LHCN-M2 (cell line): ENCODE measurements at places on chromosomes 3 and 15. TPM values are rescaled to one million over a fixed set of nuclear protein-coding genes. Genes with fewer than 3 reads are reported as not detected.

DNA sequence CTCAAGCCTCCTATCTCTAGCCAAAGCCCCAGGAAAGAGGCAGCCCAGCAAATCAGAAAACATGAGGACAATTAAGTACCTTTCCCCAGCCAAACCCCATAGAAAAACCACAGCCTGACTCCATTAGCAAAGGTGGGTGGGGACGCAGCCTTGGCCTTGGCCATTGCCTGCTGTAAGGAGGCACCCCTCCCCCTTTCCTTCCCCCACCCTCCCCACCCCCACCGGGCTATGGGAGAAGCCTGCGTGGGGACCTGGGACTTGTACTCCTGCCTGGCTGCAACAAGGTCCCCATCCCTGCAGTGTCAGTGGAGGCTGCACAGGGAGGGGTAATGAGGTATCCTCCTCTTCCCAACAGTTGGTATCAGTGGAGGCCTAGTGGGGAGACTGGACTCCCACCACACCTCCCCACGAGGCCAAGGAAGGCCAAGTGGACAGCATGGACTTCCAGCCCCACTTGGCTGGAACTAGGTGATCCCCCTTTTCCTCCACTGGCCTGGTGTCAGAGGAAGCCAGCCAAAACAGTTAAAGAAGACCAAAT is 20.5 kb downstream of the PRR23E start:
- DNase-seq, result no peak

GRCh38 chr3:18886331-18886730 is 262.0 kb upstream of the KCNH8 start:
- no peak for DNase-seq

DNA sequence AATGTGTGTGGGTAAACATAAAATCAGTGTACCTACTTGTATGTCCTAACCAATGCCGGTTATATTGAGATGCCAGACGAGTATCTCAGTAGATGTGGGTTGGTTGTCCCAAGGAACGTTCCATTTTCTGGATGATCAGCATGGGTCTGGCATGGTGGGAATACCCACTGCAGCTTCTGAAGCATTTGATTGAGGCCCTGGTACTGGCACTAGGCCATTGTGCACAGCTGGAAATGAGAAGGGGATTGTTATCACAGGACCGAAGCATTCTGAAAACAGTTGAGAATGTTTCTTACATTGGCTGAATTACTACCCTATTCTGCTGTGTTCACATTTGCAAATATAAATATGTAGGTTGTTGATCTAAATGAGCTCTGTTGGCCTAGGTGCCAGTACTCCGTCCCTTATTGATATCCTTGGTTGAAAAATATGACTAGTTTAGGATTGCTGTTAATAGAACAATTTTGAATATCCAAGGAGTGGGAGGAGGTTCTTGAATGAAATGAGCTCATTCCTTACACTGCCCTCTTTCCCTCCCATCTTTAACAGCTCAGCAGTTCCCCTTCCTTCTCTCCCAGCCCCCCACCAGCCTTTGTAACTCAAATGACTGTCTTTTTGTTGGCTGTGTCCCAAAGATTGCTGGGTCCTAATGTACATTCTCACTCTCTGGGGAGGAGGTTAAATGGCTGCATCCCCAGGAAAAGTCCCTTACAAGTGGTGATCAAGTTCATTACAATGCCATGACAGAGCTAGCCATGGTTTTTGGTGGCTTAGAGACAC is 293.3 kb upstream of the TPM1 start:
- no peak for DNase-seq

DNA sequence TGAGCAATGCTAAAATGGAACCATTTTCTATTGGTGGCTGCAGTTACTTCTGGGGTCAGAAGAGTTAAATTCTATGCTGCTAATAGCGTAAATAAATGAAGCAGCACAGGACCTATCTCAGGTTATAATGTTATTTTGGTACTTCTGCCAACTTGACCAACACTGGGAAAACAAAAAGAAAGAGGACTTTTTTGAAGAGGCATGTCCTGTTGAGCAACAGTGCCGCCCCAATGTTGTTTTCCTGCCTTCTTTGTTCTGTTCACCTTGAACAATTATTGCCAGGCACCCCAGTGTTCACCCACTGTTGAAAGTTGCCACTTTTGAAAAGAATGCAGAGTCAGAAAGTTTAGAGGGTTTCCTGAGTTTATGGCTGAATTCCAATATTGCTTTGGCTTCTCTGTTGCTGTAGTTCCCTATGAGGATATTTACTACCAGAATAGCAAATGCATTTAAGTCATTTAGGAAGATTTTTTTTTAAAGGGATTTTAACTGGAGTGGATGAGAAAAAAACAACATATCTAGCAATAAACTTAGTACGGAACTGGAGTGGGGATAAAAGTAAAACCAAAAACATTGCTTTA is 679.0 kb upstream of the DPPA4 start:
- no peak for DNase-seq

Gene CPN2
- not detected in 2 replicates for total RNA-seq

- DNase-seq, result no peak
Observed at GRCh38 chr3:80643421-80643820, 875.6 kb upstream of the ROBO1 start.

Gene ATP6V1A
- total RNA-seq, result 54.8 and 59.2 TPM in 2 replicates

DNA sequence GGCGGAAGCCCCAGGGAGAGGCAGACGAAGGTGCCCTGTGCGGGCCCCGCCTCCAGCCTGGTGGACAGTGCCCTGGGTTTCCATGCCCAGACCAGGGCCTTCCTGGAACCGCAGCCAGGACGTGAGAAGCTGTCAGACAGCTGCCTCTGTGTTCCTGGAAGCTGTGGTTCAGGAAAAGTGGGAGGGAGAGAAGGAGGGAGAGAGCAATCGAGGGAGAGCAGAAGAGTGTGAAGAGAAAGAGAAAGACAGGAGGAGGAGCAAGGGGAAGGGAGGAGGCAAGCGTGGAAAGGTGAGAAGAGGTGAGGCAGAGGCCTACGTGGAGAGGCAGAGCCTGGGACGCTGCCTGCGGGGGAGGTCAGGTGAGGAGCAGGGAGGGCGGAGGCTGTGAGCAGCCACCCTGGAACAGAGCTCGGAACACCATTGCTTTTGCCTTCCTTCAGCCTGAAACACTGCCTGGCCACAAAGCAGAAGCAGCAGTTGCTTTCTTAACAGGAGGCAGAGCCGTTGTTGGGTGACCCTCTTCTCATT is 18.6 kb downstream of the ZDHHC19 start:
- DNase-seq, result peak; percentile 69

DNA sequence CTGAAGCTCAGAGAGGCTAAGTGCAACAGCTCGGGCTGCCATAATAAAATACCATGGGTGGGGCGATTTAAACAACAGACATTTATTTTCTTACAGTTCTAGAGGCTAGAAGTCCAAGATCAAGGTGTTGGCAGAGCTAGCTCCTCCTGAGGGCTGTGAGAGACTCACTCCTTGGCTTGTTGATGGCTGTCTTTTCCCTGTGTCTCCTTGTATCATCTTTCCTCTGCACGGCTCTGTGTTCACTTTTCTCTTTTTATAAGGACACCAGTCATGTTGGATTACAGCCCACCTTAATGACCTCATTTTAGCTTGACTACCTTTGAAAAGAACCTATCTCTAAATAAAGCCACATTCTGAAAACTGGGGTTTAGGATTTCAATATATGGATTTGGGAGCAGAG is 129.7 kb downstream of the RPL22L1 start:
- DNase-seq, result no peak

- DNase-seq, result peak; percentile 20
Observed at GRCh38 chr3:72953325-72953956, 43.2 kb upstream of the PPP4R2 start.

DNA sequence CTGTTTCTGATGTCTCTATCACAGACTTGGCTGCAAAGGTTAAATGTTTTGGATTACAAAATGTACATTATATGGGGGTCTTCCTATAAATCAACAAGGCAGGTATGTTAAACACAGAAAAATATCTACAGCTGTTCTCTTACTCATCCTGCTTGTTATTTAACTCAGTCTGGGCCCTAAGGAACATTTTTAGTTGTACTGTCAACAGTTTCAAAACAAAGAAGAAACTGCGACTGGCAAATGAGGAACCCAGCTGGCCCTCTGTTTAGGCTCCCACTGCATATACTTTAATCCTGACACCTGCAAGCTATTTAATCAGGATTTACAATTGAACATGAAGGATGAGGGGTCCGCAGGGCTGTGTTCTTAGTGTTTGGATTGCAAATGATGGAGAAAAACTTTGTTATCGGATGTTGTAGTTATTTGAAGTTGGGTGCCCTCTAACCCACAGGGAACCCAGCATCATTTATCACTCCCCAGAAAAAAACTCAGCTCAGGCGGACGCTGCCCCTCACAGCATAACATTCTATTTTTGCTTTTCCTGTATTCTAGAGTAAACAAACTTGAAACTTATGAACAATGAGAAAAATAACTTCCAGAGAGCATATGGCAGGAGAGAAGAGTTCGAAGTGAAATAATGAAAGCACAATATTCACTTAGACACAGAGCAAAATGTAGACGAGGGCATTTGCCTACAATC is 91.2 kb downstream of the POLR2M start:
- DNase-seq, result no peak

Gene METTL6
- 26.5 and 26.9 TPM in 2 replicates for total RNA-seq

Gene CILP
- under 0.01 and 0.17 TPM in 2 replicates for total RNA-seq

Gene ZNF774
- total RNA-seq, result 0.75 and 0.77 TPM in 2 replicates

GRCh38 chr3:138383715-138384465 is 35.5 kb downstream of the MRAS start:
- DNase-seq, result no peak

- DNase-seq, result peak; percentile 57
Observed at GRCh38 chr3:188656196-188656982, 502.4 kb downstream of the LPP start.

Gene A4GNT
- not detected in 2 replicates for total RNA-seq

- DNase-seq, result peak; percentile 55
Observed at GRCh38 chr3:122794483-122794778, 438 bp upstream of the SLC49A4 start.

DNA sequence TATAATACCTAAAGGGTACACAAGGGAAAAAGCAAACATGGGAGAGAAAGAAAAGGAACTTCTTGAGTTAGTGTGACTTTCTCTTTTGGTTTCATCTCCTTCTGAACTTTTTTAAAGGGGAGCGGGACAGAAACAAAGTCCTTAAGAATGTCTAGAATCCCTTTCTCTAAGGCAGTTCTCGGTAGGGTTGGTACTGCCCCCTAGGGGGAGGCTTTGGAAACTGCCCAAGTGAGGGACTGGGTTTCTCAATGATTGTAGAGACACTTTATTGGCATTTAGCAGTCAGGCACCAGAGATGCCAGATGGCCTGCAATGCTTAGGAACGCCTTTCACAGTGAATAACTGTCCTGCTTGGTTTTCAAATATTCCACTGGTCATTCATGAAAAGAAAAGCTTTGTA is 172.7 kb downstream of the WDR72 start:
- no peak for DNase-seq

DNA sequence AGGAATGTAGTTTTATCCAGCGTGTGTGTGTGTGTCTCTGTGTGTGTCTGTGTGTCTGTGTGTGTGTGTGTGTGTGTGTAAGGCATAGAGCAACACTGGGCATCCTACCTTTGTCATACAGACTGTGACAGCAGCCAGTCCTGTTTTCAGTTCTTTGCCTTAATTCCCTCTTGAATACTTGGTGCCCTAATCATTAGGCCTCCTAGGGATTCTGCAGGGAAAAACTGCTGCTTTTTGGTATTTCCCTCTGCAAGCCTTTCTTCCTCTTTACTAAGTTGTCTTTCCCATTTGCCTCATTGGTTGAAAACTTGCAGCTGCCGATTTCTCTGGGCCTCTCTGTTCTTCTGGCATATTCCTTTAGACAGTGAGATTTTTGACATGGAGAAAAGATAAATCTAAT is 9.2 kb downstream of the SLC25A36 start:
- no peak for DNase-seq

- no peak for DNase-seq
Observed at GRCh38 chr3:178386880-178387279, 149.4 kb upstream of the KCNMB2 start.

DNA sequence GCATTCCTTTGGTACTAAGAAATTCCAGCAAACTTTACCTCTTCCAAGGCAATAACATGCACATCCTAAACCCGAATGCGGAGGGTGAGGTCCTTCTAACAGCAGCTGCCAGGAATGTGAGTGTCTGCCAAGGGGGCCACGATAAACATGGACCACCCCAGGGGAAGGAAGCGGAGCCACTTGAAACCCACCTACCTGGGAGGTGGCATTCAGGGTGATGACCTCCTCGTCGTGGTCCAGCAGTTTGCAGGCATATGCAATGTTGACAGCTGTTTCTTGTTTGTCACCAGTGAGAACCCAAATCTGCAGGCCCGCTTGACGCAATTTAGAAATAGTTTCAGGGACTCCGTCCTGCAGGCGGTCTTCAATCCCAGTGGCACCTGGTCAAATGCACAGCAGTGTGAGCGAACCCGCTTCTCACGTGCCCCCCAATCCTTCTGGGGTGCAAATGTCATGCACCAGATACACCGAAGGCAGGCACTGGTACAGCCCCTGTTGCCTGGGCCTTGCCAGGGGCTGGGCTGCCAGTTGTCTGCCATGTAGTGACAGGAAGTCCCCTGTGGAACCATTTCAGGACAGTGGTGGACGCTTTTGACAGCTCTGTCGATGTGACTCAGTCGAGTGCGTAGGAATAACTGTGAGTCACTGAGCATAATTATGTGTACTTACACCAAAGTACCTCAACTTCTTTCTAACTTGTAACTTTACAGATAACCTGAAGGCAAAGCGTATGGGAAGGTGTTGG is 161.2 kb downstream of the ATP10A start:
- no peak for DNase-seq

Gene ALPK3
- 33.5 and 37.4 TPM in 2 replicates for total RNA-seq
